SJCRH30 (cell line): ENCODE measurements at places on chromosomes 5 and 9. TPM values are rescaled to one million over a fixed set of nuclear protein-coding genes. Genes with fewer than 3 reads are reported as not detected.

Gene DMRT2
- total RNA-seq = 28.6 and 33.1 TPM in 2 replicates

Gene ALDH1A1
- 1.0 and 1.6 TPM in 2 replicates for total RNA-seq

Gene PCDHB6
- total RNA-seq = 0.15 and 0.26 TPM in 2 replicates

Gene LRRC19
- total RNA-seq = not detected in 2 replicates

DNA sequence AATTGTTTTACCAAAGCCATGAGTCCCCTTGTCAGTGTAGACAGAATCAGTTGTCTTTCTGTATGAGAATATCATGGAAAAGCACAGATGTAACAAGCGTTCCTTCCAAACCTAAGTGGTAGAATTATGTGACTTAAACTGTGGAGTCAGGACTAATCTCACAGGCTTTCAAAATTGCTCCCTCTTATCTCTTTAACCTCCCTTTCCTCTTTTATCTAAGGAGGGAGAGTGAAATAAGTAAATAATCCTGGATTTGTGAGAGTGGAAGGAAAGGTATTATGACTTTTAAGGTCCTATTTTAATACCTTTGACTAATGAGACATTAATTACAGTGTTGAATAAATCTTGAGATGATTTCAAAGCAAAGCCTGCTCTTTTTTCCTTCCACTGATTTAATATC lies 52.4 kb upstream of the LIFR start:
- no peak overlapping the region for H3K4me3 ChIP-seq
- H3K27ac ChIP-seq = no peak overlapping the region
- peaks cover 5% of the 10 kb centered on the region for H3K4me1 ChIP-seq
- no peaks in the 10 kb centered on the region for H3K36me3 ChIP-seq

GRCh38 chr5:131318455-131318854 lies 54.6 kb downstream of the CDC42SE2 start:
- H3K27ac ChIP-seq = no peak overlapping the region
- no peaks in the 10 kb centered on the region for H3K36me3 ChIP-seq
- H3K4me1 ChIP-seq = no peaks in the 10 kb centered on the region

DNA sequence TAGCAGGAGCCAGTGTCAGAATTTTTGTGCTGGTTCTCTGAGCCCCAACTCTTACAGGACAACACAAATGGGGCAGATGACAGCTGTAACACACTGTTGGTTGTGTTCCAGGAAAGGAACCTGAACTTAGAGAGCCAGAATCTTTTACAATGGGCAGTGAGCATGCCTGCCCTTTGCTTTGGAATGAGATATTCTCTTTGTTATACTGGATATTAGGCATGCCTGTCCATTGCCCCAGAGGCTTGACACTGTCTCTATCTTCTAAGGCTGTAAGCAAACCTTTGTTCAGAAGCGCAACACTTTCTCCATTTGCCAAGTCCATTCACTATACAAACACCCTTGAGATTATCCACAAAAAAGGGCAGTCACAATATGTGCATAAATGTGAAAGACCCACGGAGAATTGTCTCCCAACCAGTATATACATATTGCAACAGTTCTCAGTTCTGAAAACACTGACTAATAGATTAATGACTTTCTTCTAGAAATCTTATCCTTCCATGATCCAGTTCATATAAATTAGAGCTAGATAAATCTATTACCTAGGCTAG lies 26.3 kb upstream of the CEP120 start:
- no peak overlapping the region; the same call in 1 of the 2 replicates for H3K27ac ChIP-seq
- DNase-seq = no peak
- no peaks in the 10 kb centered on the region for H3K27me3 ChIP-seq
- H3K36me3 ChIP-seq = no peaks in the 10 kb centered on the region

Gene CDKN2B-AS1
- total RNA-seq = 8.4 TPM in 2 replicates

Gene FGFR4
- 563 and 588 TPM in 2 replicates for total RNA-seq

- no peak overlapping the region for H3K4me3 ChIP-seq
- H3K27me3 ChIP-seq = no peaks in the 10 kb centered on the region
- no peak for DNase-seq
- no peaks in the 10 kb centered on the region for H3K4me1 ChIP-seq
- H3K27ac ChIP-seq = no peak overlapping the region
Measured at GRCh38 chr9:96514108-96514799, 64.3 kb downstream of the HABP4 start.

- no peak overlapping the region for H3K4me3 ChIP-seq
- H3K4me1 ChIP-seq = no peaks in the 10 kb centered on the region
- H3K27ac ChIP-seq = no peak overlapping the region
- H3K27me3 ChIP-seq = peaks cover 14% of the 10 kb centered on the region
- no peaks in the 10 kb centered on the region for H3K36me3 ChIP-seq
Measured at GRCh38 chr5:166795756-166796155, 1495.7 kb upstream of the WWC1 start.

Gene EGFLAM
- 0.36 and 0.58 TPM in 2 replicates for total RNA-seq

GRCh38 chr5:81838307-81838906 lies 87.5 kb upstream of the SSBP2 start:
- no peaks in the 10 kb centered on the region for H3K36me3 ChIP-seq
- H3K27ac ChIP-seq = no peak overlapping the region
- no peaks in the 10 kb centered on the region; the same call in 1 of the 2 replicates for H3K4me1 ChIP-seq

DNA sequence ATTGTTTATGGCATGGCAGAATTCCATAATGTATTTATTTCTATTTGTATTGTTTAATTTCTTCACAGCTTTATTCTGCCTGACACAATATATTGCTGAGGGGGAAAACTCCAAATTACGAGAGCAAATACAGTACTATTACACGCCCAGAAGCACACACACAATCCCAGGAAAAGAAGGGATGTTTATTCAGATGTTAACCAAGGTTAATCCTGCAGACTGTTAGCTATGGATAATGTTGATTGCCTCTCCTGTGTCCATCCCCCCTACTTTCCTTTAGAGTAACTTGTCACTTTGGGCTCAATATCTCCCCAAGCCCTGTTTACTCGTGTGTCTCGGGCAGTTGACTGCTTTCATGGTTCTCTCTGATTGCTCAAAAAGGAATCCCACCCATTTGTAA lies 84.2 kb upstream of the ERCC6L2 start:
- no peaks in the 10 kb centered on the region for H3K27me3 ChIP-seq
- H3K4me3 ChIP-seq = no peak overlapping the region
- no peaks in the 10 kb centered on the region for H3K36me3 ChIP-seq
- H3K27ac ChIP-seq = no peak overlapping the region
- H3K4me1 ChIP-seq = peaks cover 11% of the 10 kb centered on the region; the same call in 1 of the 2 replicates

- H3K4me3 ChIP-seq = no peak overlapping the region
- H3K27me3 ChIP-seq = no peaks in the 10 kb centered on the region
- peaks cover 8% of the 10 kb centered on the region for H3K4me1 ChIP-seq
- H3K36me3 ChIP-seq = no peaks in the 10 kb centered on the region
Measured at GRCh38 chr5:124056326-124056990, 544.5 kb downstream of the CSNK1G3 start.

GRCh38 chr9:27572566-27572917 lies 739 bp downstream of the C9orf72 start:
- no peaks in the 10 kb centered on the region for H3K4me1 ChIP-seq
- H3K27me3 ChIP-seq = no peaks in the 10 kb centered on the region
- peak; percentile 53 for DNase-seq
- H3K27ac ChIP-seq = peak overlapping the region; percentile 81

DNA sequence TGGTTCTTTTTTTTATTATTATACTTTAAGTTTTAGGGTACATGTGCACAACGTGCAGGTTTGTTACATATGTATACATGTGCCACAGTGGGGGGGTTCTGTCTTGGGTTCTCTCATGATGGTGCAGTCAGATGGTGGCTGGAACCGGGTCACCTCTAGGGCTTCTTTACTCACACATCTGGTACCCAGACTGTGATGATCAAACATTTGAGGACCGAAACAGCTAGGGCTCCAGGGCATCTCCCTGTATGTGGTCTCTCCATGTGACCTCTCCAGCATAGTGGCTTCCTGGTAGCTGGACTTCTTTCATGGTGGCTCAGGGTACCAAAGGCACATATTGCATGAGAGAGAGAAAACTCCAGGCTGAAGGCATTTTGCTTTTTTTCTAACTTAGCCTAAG lies 9.8 kb upstream of the CRHBP start:
- no peak overlapping the region for H3K27ac ChIP-seq
- H3K4me1 ChIP-seq = no peaks in the 10 kb centered on the region
- DNase-seq = no peak
- H3K4me3 ChIP-seq = no peak overlapping the region
- H3K36me3 ChIP-seq = no peaks in the 10 kb centered on the region

Gene FCN2
- not detected in 2 replicates for total RNA-seq

Gene SLC2A6
- 20.3 and 23.4 TPM in 2 replicates for total RNA-seq

Gene IL9
- total RNA-seq = not detected in 2 replicates

DNA sequence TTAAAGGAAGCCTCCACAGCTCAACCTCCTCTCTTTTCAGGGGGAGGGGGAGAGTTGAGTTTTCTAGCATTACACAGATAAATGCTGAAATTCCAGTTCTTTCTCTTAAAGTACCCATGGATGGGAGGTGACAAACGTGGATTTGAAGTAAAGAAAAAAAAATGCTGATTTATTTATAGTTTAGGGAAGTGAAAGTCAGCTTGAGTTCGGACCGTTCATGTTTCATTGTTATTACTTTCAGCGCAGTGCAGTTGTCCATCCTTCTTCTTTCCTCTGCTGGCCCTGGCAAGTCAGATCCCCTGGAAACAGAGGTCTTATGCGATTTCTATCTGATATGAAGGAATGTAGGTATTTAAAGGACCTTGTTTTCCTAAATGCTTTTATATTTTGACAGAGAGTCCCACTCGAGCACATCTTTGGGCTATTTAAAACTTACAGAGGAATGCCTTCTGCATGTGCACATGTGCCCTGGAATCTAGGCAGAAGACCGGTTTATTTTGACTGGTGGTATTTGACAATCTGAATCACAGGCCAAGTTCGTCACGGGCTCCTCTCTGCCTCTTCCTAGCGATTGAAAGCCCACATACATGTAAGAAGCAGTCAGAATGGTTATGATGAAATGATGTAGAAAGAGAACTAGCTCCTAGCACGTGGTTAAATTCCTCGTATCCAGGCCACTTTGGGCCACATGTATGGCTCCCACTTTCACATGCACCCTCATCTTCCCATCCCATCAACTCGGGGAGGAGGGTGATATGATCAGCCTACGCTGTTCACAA lies 385.2 kb upstream of the KLF4 start:
- H3K4me3 ChIP-seq = no peak overlapping the region
- no peaks in the 10 kb centered on the region for H3K27me3 ChIP-seq
- H3K4me1 ChIP-seq = no peaks in the 10 kb centered on the region
- DNase-seq = no peak
- no peak overlapping the region for H3K27ac ChIP-seq
- H3K36me3 ChIP-seq = no peaks in the 10 kb centered on the region

GRCh38 chr9:87336914-87337333 lies 160.7 kb upstream of the DAPK1 start:
- no peaks in the 10 kb centered on the region for H3K36me3 ChIP-seq
- H3K27ac ChIP-seq = no peak overlapping the region
- no peaks in the 10 kb centered on the region for H3K27me3 ChIP-seq
- H3K4me3 ChIP-seq = peak overlapping the region; percentile 49

Gene GKAP1
- total RNA-seq = 10.8 and 13.4 TPM in 2 replicates

- no peak overlapping the region for H3K4me3 ChIP-seq
- peaks cover 3% of the 10 kb centered on the region; the same call in 1 of the 2 replicates for H3K4me1 ChIP-seq
- H3K36me3 ChIP-seq = no peaks in the 10 kb centered on the region; the same call in 1 of the 2 replicates
- DNase-seq = no peak
- no peak overlapping the region for H3K27ac ChIP-seq
Measured at GRCh38 chr5:115265220-115265619, 2.5 kb upstream of the PGGT1B start.

Gene POU5F2
- total RNA-seq = 0.41 and 0.91 TPM in 2 replicates

Gene DENND4C
- 16.5 and 17.4 TPM in 2 replicates for total RNA-seq

Gene PCDHGA10
- 1.3 and 1.6 TPM in 2 replicates for total RNA-seq

- H3K27ac ChIP-seq = no peak overlapping the region
- H3K36me3 ChIP-seq = no peaks in the 10 kb centered on the region
- H3K4me1 ChIP-seq = peaks cover 16% of the 10 kb centered on the region
- DNase-seq = no peak
- H3K4me3 ChIP-seq = no peak overlapping the region
Measured at GRCh38 chr9:77735494-77735893, 87.4 kb upstream of the GNA14 start.

Gene SLC45A2
- not detected in 2 replicates for total RNA-seq

- DNase-seq = no peak
- no peak overlapping the region for H3K4me3 ChIP-seq
- peaks cover 65% of the 10 kb centered on the region for H3K4me1 ChIP-seq
- H3K27me3 ChIP-seq = no peaks in the 10 kb centered on the region
- peak overlapping the region; percentile 93 for H3K27ac ChIP-seq
Measured at GRCh38 chr9:35517552-35518224, 27.8 kb downstream of the RUSC2 start.

GRCh38 chr9:110808599-110808980 lies 140.0 kb downstream of the MUSK start:
- DNase-seq = no peak
- H3K27ac ChIP-seq = no peak overlapping the region
- H3K36me3 ChIP-seq = peaks cover 3% of the 10 kb centered on the region
- no peaks in the 10 kb centered on the region for H3K27me3 ChIP-seq
- no peaks in the 10 kb centered on the region for H3K4me1 ChIP-seq

DNA sequence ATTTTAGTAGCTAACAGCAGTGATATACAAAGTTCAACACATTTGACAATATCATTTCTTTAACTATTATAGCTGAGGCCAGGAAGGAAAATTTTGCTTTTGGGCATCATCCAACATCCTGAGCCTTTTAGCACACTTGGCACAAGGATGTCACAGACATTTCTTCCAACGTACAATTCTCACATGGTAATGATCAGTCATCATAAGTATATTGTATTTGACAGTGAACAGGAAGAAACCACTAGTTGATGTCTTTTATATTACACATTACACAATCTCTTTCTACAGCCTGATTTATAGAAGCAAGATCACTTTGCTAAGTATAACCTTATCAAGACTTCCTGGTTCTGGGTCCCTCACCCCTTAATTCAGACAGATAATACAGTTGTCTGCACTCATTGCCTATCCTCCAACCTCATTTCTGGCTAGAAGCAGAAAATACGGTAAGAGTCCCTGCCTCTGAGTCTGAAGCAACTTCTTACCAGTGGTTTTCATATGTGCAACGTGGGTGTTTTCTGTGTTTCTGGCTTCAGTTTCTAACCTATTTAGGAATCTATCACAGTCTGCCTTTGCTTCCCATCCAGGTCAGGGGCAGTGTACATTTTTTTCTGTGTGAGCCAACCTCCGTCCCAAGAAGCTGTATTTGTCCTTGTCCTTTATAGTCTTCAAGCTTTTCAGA lies 167.8 kb downstream of the PAM start:
- H3K4me1 ChIP-seq = peaks cover 7% of the 10 kb centered on the region; the same call in 1 of the 2 replicates
- DNase-seq = no peak
- H3K4me3 ChIP-seq = no peak overlapping the region
- H3K27ac ChIP-seq = no peak overlapping the region
